ENCODE measurements at places on chromosomes 7 and 10.

DNA sequence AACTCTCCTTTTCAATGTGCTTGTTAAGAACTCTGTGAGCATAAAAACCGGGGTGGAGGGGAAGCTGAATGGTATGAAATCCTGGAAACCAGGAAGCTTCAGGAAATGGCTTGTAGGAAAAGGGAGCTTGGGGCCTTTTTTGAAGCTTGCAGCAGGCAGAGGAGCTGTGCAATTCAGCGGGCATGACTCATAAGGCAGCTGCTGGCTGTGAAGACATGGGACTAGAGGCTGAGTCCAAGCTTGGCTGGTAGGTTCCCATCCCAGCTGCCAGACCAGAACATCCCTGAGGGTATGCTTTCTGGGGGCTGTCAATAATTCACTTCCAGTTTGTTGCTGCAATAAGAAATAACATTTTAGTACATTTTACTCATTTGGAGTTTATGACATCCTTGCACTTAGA, 36.8 kb upstream of the CDC14C start:
- DNase-seq = no peak

- no peak for DNase-seq
Measured at GRCh38 chr7:512146-512510, 7.5 kb downstream of the PDGFA start.

GRCh38 chr7:41002741-41003610, 699.9 kb downstream of the INHBA start:
- no peak for DNase-seq

DNA sequence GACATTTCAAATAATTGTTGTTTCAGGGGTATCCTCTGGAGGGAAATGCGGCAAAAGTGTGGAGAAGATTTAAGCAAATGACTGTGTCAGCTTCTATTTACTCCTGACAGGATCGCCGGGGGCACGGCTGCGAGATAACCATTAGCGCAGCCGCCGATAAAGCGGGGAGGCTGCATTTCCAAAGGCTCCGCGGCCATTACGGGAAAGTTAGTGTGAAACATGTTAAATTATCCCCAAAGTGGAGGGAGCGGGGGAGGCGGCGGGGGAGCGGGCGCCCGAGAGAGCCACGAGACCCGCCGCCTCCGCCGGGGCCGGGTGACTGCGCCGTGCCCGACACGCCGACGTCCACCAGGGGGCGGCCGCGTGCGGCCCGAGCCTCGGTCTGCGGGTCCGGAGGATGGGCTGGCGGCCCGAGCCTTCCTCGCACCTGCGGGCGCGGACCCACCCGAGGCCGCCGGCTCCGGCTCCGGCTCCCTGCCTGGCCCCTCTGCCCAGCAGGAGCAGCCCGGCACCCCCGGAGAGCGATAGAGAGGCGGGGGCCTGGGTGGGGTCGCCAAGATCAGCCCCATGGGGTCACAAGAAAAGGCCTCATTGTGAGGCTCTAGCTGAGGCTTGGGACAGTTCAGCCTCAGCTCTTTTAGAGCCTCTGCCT, 74.4 kb upstream of the PAX2 start:
- DNase-seq = peak; percentile 22

DNA sequence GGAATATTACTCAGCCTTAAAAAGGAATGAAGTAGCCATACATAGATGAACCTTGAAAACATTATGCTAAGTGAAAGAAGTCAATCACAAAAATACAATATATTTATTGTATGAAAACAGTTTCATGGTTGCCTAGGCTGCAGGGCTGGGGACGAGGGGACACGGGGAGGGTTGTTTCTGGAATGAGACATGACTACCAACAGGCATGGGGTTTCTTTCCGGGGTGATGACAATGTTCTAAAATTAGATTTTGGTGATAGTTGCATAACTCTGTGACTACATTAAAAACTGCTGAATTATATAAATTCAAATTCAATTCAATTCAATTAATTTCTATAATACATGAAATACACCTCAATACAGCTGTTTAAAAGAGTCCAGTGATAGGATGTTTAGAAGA, 88.0 kb downstream of the ARHGAP22 start:
- no peak for DNase-seq

DNA sequence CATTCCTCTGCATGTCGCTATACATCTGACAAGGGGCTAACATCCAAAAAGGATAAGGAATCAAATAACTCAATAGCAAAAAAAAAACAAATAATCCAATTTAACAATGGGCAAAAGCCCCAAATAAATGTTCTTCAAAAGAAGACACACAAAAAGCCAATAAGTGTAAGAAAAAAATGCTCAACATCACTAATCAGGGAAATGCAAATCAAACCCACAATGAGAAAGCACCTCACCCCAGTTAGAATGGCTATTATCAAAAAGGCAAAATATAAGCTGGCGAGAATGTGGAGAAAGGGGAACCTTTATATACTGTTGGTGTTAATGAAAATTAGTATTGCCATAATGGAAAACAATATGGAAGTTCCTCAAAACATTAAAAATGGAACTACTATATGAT, 14.3 kb downstream of the ARHGAP12 start:
- no peak for DNase-seq

DNA sequence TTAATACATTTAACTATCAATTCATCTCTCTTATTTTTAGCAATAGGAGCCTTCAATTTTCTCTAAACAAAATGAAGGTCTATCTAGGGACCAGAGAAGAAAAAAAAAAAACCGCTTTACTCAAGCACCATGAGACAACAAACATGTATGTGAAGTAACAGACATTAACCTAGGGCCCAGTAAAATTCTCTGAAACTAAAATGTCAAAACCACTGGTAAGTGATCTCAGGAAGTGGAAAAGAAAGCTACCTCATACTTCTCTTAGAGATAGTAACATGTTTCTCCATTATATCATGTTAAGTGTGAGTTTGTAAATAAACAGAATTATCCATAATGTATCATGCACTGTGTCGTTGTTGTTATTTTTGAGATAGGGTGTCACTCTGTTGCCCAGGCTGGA, 35.4 kb upstream of the PTER start:
- no peak for DNase-seq

GRCh38 chr7:41255113-41255512, 447.8 kb downstream of the INHBA start:
- DNase-seq = no peak

DNA sequence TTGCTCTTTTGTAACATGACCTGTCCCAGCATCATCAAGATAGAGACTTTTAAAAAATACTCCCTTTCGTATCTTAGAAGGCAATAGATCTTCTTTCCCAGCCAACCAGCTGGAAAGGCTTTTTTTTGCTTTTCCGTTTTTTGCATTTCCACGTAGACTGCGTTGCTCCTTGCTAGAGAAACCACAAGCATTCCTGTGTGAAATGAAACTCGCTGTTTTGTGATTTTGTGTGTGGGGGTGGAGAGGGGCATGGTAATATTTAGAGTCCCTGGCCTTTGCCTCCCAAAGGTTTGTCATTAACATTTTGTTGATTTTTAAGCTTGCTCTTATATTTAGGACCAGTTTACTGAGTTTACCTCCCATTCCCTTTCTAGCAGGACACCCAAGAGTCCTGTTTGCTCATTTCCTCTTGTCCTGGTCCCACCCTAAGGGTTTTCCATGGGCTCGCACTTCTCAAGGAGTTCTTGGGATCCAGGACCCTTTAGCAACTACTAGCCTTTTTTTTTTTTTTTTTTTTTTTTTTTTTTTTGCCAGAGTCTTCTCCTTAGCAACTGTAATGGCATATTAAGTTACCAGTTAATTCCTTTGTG, 243.6 kb downstream of the BICC1 start:
- no peak for DNase-seq

DNA sequence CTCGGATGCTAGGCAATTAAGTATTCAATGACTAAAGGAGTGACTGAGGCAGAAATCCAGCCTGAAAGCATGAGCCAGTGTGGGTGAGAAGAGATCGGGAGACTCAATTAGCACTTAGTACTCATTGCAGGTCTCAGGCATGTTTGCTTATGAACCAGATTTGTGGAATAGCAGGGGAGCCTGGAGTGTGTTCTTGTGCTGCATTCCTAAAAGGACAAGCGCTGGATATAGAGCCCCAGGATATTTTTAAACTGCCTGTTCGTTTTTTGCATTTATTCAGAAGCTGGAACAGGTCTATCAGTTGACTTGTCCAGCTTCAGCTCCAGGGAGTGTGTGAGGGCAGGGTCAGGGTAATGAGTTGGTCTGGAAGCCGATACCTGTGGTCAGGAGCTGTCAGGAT, 120.3 kb downstream of the BMPER start:
- no peak for DNase-seq

DNA sequence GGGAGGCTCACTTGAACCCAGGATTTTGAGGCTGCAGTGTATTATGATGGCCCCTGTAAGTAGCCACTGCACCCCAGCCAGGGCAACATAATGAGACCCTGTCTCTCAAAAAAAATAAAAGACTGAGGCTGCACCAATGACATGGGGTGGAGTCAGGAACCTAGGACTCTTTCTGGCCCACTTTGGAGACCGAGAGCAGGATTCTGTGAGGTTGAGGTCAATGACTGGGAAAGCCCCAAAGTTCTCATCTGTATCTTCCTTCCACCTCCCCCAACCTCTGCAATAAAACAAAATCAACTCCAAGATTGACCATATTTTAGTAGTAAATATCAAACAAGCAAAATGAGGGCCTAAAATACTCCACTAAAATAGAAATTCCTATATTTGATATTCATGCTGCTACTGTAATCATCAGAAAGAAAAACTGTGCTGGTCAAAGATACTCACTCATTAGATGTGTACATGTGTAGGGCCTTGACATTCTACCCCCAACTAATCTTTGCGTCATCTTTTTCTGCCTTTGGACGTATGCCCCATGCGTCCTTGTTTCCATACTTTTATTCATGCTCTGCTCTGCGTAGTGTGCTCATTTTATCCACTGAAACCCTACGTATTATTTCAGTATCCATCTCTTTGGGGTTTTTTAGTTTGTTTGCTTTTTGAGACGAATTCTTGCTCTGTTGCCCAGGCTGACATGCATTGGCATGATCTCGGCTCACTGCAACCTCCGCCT, 23.8 kb downstream of the WBP1L start:
- DNase-seq = no peak

DNA sequence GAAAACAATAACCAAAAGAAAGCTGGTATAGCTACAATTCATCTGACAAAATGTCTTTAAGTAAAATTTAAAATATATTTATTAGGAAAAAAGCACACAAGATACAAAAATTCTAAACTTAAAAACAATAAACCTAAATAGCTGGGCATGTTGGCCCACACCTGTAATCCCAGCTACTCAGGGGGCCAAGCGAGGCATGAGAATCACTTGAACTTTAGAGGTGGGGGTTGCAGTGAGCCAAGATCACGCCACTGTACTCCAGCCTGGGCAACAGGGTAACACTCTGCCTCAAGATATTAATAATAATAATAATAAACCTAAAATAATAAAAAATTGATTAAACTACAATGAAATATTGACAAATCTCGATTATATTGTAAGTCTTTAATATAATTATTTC, 77.8 kb upstream of the PDK4 start:
- no peak for DNase-seq

DNA sequence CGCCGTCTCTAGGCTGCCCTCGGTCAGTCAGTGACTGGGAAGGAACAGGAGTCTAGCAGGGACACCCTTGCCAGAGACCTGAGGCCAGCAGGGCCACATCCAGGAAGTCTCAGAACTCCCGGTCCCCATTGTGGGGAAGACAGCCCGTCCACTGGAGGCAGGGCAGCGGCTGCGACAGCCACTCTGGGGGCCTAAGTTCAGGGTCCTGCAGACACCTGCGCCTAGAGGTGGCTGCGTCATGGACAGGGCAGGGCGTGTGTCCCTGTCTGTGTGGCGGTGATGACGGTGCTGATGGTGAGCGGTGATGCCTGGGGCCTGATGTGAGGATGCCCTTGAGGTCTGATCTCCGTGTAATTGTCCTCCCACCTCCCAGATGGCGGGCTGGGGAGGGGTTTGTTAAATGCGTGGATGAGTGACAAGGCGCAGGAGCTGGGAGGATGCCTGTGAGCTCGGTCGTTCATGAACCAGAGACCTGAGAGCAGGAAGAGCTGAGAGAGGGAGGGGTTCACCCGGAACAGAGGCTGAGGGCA, 537.9 kb upstream of the FOXK1 start:
- no peak for DNase-seq

All from activated naive CD4-positive, alpha-beta T cell (primary cell).